ENCODE measurements at places on chromosomes 1 and 21.

DNA sequence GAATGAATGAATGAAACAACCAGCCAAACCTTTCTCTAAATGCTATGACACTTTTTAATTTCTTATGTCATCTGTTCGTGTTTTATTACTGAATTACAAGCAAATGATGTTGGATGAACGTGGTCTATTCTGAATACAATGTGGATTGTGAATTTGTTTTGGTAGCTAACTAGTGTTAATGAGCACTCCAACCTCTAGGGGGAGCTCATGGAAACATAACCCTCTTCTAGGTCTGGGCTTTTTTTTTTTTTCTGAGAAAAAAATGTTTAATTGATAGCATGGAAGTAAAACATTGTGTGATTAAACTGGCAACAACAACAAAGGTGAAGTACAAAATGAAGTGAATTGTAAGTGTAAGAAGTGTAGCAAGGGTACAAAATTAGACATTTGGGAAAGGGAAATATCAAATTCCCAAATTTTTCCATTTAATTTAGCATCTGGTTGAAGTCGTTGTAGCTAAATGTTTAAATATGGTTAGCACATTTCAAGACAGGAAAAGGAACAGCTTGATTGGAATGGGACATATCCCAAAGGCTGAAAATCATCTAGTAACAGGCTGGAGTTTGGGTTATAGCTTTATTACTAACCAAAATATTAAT, 42.6 kb upstream of the PTGS2 start:
- peak; percentile 91 for DNase-seq

GRCh38 chr1:116569776-116570357, 959 bp downstream of the CD58 start:
- peak; percentile 93 for DNase-seq

GRCh38 chr1:117754061-117754969, 148.5 kb downstream of the TENT5C start:
- peak; percentile 83 for DNase-seq

GRCh38 chr1:234918181-234918841, 210.3 kb downstream of the TOMM20 start:
- peak; percentile 22 for DNase-seq

GRCh38 chr1:12604114-12604874, 13.7 kb downstream of the DHRS3 start:
- peak; percentile 84 for DNase-seq

DNA sequence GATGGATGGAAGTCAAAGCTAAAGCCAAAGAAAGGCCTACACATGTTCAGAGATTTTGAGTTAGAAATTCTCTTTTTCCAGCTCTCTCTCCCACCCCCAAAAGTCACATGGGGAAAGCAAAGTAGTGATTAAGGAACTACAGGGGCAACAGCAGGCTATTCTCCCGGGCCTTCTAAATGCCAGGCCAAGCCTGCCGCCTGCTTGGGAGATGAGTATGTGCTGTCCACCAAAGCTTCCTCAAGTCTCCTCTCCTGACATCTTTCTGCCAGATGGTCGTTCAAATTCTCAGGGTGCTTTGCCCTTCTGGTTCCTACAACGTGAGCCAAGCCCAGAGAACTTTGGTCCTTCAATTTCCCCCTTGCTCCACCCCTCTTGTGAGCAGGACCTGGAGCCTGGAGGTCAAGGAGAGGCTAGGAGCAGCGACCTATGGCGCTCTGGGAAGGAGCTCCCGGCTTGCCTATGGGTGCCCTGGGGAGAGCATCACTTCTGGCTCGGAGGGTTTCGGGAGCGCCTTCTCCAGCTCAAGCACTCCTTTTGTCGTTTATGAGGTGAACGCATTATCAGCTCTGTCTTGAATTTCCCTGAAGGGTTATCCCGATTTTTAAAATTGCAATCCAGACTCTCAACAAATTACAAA, 4.4 kb upstream of the PRRX1 start:
- no peak for DNase-seq

GRCh38 chr1:61078618-61079295, 3.6 kb upstream of the NFIA start:
- peak; percentile 39 for DNase-seq

- DNase-seq: peak; percentile 28
These were observed 290.4 kb downstream of the GRIK1 start for GRCh38 chr21:29649406-29649814.

DNA sequence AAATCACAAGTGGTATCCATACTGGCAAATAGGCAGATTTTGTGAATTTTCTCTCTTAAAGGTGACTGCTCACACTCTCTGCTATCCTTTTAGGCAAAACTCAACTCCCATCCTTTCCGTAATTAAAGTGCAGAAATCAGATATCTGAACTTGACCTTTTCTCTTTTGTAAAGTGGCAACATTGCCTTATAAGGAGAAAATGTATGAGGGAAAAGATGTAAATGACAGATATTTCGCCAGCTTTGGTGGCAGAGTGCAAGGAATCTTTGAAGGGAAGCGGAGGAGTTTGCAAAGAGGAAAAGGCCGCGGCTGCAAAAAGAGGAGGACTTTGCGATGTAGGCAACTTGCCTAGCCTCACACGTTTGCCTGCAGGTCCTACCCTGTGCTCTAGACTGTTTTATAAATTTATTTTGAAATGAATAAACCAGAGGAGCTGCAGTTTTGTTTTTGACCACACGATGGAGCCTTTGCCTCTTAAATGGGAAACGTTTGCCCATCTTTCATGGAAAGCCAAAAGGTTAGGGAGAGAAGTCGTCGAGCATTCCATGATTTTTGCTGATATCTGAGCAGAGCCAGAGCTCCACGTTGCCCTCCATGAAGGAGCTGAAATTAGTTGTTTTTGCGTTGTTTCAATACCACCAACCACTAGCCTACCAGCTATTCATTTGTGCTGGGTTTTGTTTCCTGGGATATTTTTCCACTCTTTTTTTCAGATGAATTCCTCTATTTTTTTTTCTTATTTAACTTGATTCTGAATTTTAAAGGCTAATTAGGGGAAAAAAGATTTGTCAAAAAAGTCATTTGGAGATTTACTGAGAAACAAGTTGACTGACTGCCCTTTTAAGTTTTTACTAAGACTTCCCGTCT, 242.3 kb downstream of the LMX1A start:
- peak; percentile 57 for DNase-seq

DNA sequence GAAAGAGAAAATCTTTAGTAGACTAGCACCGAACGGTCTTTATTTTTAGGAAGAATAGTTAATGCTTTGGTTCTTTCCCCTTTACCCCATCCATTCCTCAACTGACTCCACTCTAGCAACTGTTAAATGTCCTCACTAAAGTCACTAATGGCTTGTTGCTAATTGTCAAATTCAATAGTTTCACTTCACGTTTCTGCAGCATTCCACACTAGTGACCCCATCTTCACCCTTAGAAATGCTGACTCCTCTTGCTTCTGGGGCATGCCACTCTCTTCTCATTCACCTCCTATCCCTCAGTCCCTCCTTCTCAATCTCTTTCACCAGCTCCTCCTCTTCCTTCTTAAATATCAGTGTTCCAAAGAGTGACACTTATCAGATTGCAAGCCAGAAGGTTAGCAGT, 19.4 kb upstream of the CADM3 start:
- no peak for DNase-seq

- DNase-seq: no peak
These were observed 9.7 kb downstream of the CNTN2 start for GRCh38 chr1:205052690-205053089.

DNA sequence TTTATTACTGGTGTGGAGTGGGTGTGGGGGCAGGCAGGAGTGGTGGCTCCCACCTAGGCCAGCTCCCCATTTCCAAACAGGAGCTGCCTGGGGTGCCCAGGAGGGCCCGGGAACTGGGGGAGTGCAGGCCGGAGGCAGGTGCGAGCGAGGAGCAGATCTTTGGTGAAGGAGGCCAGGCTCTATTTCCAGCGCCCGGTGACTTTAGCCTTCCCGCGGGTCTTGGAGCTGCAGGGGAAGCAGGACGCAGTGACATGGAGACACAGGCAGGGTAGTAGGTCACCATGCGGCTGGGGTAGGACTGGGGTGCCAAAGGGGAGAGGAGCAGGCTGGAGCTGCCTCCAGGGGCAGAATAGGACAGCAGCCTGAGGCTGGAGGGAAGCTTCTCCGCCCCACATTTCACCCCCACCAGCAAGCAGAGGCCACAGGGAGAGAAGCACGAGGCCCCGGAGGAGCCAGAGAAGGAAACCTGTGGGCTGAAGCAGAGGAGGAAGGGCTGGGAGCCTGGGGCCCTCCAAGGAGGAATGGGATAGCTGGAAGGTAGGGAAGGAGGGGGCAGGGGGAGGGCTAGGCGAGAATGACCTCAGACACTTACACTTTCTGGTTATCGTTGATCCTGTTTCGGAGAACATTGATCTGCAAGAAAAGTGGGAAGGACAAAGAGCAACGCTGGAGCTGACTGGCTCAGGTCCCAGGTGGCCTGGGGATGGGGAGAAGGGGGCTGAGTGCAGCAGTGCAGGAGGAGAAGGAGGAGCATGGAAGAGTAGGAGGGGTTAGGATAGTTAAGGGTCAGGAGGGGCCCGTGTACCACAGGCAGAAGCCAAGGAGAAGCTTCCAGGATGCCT, 18.2 kb downstream of the TNNT2 start:
- DNase-seq: no peak

- DNase-seq: no peak
These were observed 89.6 kb upstream of the ETS2 start for GRCh38 chr21:38716088-38716487.

GRCh38 chr1:146039844-146040194, 18.3 kb upstream of the HJV start:
- no peak for DNase-seq

GRCh38 chr21:29181799-29182470, 51.5 kb downstream of the MAP3K7CL start:
- DNase-seq: peak; percentile 32

GRCh38 chr1:202765721-202766120, 42.5 kb downstream of the KDM5B start:
- DNase-seq: no peak

GRCh38 chr1:247111259-247111699, 7.1 kb upstream of the ZNF669 start:
- peak; percentile 15 for DNase-seq

GRCh38 chr1:231414260-231415016, 7.6 kb downstream of the EGLN1 start:
- no peak for DNase-seq

DNA sequence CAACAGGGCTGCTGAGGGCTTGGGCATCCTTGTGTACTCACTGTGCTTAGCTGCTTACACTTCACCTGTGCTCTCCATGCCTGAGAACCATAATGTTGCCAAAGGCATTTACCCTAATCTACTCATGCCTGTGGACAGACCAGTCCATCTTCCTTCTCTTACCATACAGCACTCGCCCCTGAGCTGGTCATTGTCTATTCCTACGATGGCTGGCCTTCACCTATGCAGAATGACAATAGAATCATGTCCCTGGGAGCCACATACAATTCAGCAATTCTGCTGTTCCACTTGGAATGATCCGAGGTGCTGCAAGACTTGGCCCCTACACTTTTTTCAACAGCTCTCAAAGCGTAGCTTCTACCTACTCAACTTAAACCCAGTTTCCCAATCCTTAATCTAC, 96.5 kb downstream of the PAPPA2 start:
- no peak for DNase-seq

DNA sequence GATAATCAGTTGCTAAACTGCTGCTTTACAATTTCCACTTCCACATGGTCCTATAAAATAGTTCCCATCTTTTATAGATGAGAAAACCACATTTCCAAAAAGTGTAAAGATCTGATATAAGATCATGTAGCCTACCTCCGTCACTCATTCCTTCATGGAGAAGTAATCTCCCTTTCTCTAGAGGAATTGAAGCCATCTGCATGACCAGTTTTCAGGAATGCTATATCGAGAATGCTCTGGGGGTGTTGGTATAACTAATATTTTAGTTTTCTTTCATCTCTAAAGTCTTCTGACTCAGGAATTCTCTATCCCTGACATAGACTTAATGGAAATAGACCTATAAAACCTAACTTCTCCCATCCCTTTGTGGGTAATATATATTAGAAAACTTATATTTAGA, 173.0 kb upstream of the UBE2U start:
- no peak for DNase-seq

DNA sequence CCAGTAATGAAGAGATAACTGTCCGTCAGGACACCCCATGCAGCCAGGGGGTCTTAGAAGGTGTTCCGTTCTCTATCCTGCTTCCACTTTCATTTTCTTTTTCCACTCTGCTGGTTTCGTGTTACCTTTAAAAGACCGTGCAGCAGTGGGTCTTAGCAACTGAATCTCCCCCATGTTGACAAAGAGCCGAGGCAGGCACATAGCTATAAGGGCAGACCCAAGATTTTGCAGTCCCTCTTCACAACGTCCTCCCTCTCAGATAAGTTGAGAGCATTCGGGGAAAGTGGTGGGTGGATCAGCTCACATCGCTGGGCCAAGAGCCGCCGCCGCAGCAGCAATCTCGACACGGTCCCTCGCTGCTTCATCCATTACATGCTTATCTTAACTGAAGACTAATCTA, 355.5 kb downstream of the LMO4 start:
- no peak for DNase-seq

DNA sequence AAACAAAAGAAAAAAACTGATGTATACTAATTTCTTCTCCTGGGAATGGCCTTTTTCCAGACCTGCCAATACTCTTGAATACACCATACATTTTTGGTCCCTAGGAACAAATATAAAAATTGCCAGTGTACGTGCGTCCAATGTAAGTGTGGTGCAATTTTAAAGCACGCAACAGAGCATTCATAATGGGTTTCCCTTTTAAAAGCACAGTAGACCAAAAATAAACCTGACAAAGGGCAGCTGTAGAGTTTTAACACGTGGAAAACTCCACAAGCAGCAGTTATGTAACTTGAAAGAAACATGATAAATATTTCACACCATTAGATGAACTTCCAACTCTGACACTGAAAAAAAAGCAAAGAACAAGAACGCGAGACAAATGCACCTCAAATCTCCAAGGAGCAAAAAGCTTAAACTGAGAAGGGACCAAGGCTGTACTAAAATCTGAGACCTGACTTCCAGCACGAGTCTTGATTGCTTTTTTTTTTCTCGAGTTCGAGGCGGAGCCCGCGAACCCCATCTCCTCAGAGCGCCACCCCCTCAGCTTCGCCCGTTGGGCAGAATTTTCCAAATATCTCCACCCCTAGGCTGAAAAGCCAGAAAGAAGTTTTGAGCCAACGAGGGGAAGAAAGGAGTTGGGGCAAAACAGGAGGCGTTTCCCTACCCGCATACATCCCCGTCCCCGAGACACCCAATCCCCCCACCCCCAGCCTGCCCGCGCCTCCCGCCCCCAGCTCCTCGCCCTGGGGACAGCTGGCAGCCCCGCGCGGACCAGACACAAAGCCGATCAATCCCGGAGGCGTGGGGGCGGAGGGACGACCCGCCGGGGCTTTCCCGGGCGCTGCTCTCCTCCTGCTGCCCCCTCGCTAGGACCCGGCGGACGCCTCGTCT, at the start of gene JAM2:
Gene JAM2 (plus strand): TSS at position 599 of the 891 bp plus-strand sequence. CDS start 564 bp downstream, outside the sequence.
- DNase-seq: peak; percentile 9

All from hematopoietic multipotent progenitor cell treated with erythropoietin and hydrocortisone succinate and interleukin-3 and kit ligand, for 6 days (in vitro differentiated cells).